ENCODE measurements at places on chromosomes 11 and 22. TPM values are rescaled to one million over a fixed set of nuclear protein-coding genes. Genes with fewer than 3 reads are reported as not detected.
A peak's percentile ranks its signal among the peaks of the same experiment; 100 is the strongest.

PGA5 gene
- polyA plus RNA-seq, result 1.2 TPM

GRCh38 chr11:71156301-71156700 lies 96.1 kb downstream of the SHANK2 start:
- DNase-seq, result no peak
- no peaks in the 10 kb centered on the region for H3K36me3 ChIP-seq
- H3K4me3 ChIP-seq, result no peak overlapping the region
- no peaks in the 10 kb centered on the region for H3K4me1 ChIP-seq
- peaks cover 12% of the 10 kb centered on the region for H3K27me3 ChIP-seq
- H3K27ac ChIP-seq, result no peak overlapping the region

DNA sequence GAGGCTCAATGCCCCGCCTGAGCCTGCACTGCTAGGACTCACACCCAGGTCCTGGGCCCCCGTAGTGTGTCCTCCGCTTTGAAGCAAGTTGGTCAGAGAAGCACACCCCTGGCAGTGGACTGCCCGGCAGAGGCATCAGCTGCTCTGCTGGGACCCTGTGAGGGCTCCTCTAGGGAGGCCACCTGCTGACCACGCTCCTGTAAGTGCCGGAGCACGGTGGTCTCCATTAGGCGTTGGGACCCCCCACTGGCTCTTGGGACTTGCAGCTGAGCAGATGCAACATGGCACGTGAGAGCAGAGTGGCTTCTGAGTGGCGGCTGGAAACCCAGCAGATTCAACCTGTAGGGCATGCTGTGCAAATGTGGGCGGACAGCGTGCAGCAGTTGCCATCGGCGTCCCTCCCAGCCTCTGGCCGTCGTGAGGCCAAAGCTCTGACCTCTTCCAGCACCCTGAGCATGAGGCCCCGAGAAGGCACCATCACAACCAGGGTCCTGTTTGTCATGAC lies 16.9 kb downstream of the MRGPRG start:
- no peak overlapping the region for H3K27ac ChIP-seq
- no peaks in the 10 kb centered on the region for H3K36me3 ChIP-seq
- peaks cover 69% of the 10 kb centered on the region for H3K27me3 ChIP-seq
- peaks cover 18% of the 10 kb centered on the region for H3K4me1 ChIP-seq

- H3K27ac ChIP-seq, result no peak overlapping the region
- no peaks in the 10 kb centered on the region for H3K4me1 ChIP-seq
- no peaks in the 10 kb centered on the region for H3K27me3 ChIP-seq
- H3K36me3 ChIP-seq, result no peaks in the 10 kb centered on the region
These were observed 509.9 kb upstream of the B3GAT1 start for GRCh38 chr11:134921938-134922337.

BTBD18 gene
- not detected for polyA plus RNA-seq

GRCh38 chr22:45202333-45203149 lies 38.2 kb downstream of the KIAA0930 start:
- DNase-seq, result peak; percentile 63
- H3K27me3 ChIP-seq, result no peaks in the 10 kb centered on the region
- H3K4me1 ChIP-seq, result peaks cover 26% of the 10 kb centered on the region
- H3K27ac ChIP-seq, result peak overlapping the region; percentile 52

- H3K4me3 ChIP-seq, result no peak overlapping the region
- H3K36me3 ChIP-seq, result no peaks in the 10 kb centered on the region
- DNase-seq, result no peak
- H3K27ac ChIP-seq, result no peak overlapping the region
- no peaks in the 10 kb centered on the region for H3K4me1 ChIP-seq
- H3K27me3 ChIP-seq, result no peaks in the 10 kb centered on the region
These were observed 37.8 kb downstream of the SLC5A1 start for GRCh38 chr22:32080904-32081303.

DNA sequence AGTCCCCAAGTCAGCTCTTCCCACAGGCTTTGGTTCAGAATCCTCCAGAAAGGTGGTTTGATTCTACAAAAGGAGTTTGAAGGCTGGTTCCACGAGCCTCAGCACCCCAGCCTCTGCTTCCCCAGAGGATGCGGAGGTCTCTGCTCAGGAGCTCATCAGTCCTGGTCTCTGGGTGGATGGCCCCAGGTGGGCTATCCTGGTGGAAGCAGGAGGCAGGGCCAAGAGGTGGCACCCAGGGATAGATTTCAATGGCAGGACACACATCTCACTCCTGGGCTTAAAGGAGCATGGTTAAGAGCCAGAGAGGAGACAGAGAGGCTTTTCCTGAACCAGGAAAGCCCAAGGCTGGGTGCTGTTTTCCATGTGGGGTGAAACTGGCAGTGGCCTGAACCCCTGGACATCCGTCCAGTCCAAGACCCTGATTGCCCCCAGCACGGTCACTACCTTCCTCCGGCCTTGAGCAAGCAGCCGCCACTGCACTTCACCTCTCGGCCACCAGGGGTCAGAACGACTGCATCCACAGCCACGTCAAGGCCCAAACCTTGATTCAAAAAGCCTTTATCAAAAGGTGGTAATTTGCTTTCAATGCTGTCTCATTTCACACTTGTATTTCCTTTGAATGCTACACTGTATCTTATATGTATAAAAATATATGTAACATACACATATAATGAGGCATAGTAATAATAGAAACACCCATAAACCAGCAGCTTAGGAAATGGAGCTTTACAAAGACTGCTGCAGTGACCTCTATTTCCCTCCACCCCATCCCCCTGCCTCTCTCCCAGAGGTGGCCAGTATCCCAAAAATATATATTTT lies 19.3 kb upstream of the FXYD2 start:
- H3K4me3 ChIP-seq, result no peak overlapping the region
- peaks cover 26% of the 10 kb centered on the region for H3K4me1 ChIP-seq
- peak; percentile 88 for DNase-seq

LGR4 gene
- polyA plus RNA-seq, result 23.5 TPM

LRRN4CL gene
- 0.23 TPM for polyA plus RNA-seq

MISFA gene
- 0.44 TPM for polyA plus RNA-seq

- H3K4me1 ChIP-seq, result no peaks in the 10 kb centered on the region
- H3K27me3 ChIP-seq, result peaks cover 2% of the 10 kb centered on the region
- H3K4me3 ChIP-seq, result no peak within 1 kb of the TSS
- no peak within 1 kb of the TSS for H3K27ac ChIP-seq
- no peaks in the 10 kb centered on the region for H3K36me3 ChIP-seq
- no peak for DNase-seq
These were observed at the start of gene SCGB1D4 for GRCh38 chr11:62298975-62299374. SCGB1D4 (minus strand) TSS chr11:62299075; CDS start chr11:62299010, 65 bp downstream.

- H3K4me3 ChIP-seq, result no peak overlapping the region
- H3K4me1 ChIP-seq, result peaks cover 32% of the 10 kb centered on the region
- no peak for DNase-seq
- H3K36me3 ChIP-seq, result no peaks in the 10 kb centered on the region
- H3K27ac ChIP-seq, result no peak overlapping the region
- peaks cover 48% of the 10 kb centered on the region for H3K27me3 ChIP-seq
These were observed 3.6 kb downstream of the ASCL2 start for GRCh38 chr11:2266586-2267305.

DNA sequence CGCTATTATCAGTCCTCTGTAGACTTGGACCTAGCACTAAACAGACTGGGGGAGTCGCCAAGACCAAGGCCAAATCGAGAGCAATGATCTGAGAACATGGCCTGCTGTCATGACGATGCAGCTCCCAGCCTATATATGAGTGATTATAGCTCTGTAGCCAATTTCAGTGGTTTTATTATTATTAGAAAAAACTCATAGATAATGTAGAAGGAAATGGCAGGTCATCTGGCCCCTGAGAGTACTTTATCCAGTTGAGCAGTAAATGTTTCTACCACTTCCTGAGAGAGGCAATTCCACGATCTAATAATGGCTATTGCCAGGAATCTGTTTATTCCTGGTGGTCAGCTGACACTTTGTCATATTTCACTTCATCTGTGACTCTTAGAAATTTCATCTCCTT lies 666.7 kb downstream of the OPCML start:
- no peaks in the 10 kb centered on the region for H3K4me1 ChIP-seq
- no peaks in the 10 kb centered on the region for H3K27me3 ChIP-seq
- no peaks in the 10 kb centered on the region for H3K36me3 ChIP-seq
- no peak overlapping the region for H3K27ac ChIP-seq
- H3K4me3 ChIP-seq, result no peak overlapping the region
- DNase-seq, result no peak

GRCh38 chr11:5684036-5684645 lies 733 bp downstream of the TRIM5 start:
- H3K4me3 ChIP-seq, result peak overlapping the region; percentile 53
- DNase-seq, result no peak
- peaks cover 31% of the 10 kb centered on the region for H3K4me1 ChIP-seq
- H3K27me3 ChIP-seq, result no peaks in the 10 kb centered on the region

DNA sequence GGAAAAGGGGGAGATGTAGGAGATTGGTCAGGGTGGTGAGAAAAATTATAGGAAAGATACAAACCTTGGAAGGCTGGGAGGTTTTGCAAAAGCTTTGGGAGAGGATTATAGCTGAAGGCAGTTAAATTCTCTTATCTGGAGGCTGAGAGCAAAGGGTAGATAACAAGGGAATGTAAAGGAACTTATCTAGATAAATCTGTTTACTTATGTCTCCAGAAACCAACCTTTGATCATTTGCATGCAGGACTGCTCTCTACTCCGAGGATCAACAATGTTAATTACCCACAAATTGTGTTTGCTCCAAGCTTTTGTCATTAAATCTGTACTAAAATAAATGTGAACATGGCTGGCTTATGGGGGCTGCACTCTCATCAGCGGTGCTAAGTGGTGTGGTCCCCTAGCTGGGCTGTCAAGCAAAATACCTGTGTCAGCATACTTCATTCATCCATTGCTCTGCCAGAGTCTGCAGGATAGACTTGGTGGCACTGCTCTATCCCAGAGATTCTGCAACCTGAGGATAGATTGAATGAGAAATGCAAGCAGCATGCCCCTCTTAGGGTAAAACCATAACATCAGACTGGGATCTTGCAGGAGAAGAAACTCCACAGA lies 1599.2 kb upstream of the TENM4 start:
- no peaks in the 10 kb centered on the region for H3K4me1 ChIP-seq
- H3K36me3 ChIP-seq, result no peaks in the 10 kb centered on the region
- H3K4me3 ChIP-seq, result no peak overlapping the region
- no peak overlapping the region for H3K27ac ChIP-seq
- H3K27me3 ChIP-seq, result no peaks in the 10 kb centered on the region

DNA sequence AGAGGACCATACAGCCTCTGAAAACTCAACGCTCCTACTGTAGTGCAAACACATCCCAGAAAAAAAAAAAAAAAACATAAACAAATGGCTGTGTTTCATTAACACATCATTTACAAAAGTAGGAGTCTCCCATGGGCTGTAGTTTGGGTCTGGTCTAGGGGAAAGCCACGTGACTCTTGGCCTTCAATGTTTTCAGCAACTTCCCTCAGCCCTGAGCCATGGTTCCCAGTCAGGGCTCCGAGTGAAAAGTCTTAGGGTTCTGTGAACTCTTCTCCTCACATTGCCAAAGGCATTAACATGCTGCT lies 58.5 kb downstream of the CSNK2A3 start:
- no peaks in the 10 kb centered on the region for H3K27me3 ChIP-seq
- H3K27ac ChIP-seq, result no peak overlapping the region
- H3K4me3 ChIP-seq, result no peak overlapping the region
- H3K36me3 ChIP-seq, result no peaks in the 10 kb centered on the region
- H3K4me1 ChIP-seq, result no peaks in the 10 kb centered on the region

DNA sequence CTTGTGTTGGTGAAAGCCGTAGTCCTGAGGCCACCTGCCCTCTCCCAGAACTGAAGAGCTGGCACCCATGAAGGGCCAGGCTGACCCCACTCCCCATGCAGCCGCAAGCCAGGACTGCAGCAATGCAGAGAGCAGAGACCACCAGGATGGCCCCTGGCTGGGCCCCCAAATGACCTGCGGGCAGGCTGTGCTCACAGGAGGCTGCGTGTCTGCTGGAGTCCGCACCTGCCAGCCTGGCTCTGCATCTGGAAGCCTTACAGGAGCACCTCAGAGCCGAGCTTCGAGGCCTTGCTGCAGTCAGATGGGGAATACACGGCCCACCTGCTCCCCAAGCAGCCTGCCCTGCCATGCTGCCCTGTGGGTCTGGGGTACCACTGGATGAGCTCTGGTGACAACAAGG lies 1336.8 kb downstream of the TBC1D22A start:
- H3K27ac ChIP-seq, result no peak overlapping the region
- H3K36me3 ChIP-seq, result no peaks in the 10 kb centered on the region

DNA sequence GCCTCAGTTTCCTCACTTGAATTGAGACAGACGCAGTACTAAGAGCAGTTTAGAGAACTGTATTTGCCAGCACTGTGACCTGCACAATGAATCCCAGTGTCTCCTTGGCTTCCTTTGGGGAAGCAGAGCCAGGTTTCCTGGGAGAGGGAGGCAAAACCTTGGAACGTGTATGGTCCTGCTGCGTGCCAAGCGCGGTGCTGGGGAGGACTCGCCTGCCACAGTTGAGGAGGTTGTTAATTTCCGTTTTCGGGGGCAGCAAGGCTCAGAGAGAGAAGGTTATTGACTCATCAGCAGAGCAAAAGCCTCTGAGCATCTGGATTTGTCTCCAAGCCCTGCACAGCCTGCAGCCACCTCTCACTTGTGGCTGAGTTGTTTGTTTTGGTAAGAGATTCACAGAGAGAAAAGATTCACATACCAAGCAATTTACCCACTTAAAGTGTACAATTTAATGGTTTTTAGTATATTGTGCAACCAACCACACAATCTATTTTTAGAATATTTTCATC lies 10.8 kb downstream of the SYT12 start:
- no peaks in the 10 kb centered on the region for H3K27me3 ChIP-seq
- H3K27ac ChIP-seq, result no peak overlapping the region
- DNase-seq, result no peak
- no peak overlapping the region for H3K4me3 ChIP-seq

DNA sequence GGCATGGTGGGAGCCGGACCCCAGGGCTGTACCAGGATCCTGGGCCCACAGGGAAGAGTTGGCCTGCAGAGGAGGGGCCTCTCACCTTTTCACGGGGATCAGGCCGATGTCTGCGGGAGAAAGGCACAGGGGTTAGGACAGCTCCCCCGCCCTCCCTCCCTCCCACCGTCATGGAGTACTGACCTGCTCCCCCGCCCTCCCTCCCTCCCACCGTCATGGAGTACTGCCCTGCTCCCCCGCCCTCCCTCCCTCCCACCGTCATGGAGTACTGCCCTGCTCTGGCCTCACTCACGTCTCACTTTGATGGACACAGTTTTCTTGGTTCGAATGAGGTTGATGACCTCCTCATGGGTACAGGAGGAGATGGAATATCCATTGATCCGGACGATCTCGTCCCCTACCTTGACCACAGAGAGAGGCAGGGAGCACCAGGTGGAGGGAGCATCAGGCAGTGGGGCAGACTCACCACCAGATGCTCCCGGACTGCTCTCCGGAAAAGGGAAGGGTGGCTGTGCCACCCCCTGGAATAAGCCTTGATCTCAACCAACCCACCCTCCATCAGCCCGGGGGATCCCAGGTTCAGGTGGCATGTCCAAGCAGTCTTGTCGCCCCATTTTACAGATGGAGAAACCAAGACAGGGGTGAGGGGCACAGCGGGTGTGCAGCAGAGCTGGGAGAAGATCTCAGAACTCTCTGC lies 17.1 kb downstream of the USH1C start:
- no peak overlapping the region for H3K27ac ChIP-seq
- H3K4me3 ChIP-seq, result no peak overlapping the region
- no peaks in the 10 kb centered on the region for H3K36me3 ChIP-seq
- no peak for DNase-seq
- H3K4me1 ChIP-seq, result no peaks in the 10 kb centered on the region
- H3K27me3 ChIP-seq, result no peaks in the 10 kb centered on the region

DNA sequence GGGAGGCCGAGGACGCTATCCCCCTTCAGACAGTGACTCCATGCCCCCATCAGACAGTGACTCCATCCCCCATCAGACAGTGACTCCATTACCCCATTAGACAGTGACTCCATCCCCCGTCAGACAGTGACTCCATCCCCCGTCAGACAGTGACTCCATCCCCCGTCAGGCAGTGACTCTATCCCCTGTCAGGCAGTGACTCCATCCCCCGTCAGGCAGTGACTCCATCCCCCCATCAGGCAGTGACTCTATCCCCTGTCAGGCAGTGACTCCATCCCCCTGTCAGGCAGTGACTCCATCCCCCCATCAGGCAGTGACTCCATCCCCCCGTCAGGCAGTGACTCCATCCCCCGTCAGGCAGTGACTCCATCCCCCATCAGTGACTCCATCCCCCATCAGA lies 9.1 kb upstream of the TTLL8 start:
- no peaks in the 10 kb centered on the region for H3K4me1 ChIP-seq
- H3K4me3 ChIP-seq, result no peak overlapping the region
- DNase-seq, result no peak
- no peaks in the 10 kb centered on the region for H3K36me3 ChIP-seq

Measured in sigmoid colon (tissue), 7 donors.